ENCODE measurements at places on chromosomes 7 and 10.

DNA sequence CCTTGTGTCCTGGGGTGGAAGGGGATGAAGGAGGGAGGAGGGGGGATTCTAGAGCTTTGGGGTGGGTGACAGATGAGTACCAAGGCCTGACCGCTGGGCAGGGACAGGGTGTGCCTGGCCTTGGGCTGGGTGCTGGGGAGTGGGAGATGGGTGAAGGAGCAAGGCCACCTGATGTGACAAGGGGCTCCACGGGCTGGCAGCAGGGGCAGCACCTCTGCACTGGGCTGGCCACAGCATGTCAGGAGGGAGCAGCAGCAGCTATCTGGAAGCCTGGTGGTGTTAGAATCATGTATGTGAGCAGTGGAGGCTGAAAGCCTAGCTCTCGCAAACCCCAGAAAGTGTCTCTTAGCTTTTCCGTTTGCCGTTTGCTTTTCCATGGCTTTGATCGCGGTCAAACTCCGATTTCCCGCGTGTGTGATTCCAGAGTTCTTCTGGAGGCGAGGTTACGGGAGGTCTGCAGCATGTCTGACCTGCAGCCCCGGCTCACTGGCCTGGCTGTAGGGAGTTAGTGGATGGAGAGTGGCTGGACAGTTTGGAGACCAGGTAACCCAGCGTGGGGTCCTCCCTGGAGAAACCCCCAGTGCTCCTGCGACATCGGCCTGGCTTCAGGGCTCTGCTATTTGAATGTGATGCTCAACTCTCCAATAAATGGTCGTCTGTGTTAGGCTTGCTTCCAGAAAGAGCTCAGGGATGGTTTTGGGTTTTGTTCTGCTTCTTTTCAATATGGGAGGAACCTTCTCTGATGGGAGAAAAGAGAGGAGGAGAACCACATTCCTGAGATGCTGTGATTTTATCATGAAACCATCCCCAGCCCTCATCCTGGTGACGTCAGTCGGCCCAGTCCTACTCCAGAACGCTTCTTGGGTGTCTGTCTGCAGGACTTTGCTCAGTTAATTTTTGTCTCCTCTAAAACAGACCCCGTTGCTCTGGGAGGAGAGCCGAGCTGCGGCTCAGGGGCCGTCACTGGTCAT lies 105.5 kb downstream of the CUX1 start:
- no peak for DNase-seq

DNA sequence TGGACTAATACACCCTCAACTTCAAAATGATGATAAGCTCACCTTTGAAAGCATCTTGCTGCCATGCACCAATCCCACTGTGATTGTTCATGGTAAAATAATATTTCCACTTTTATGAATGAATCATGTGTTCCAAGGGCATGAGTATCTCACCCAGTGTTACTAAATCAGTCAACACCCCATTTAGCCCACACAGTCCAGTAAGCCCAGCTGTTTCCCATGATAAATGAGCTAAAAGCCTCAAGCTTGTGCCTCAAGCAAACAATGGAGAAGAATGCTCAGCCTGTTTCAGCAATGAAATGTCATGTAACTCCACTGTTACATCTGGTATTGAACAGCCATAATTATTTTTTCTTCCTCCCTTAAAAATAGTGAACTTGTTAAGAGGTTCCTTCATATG lies 442.5 kb downstream of the XPNPEP1 start:
- DNase-seq: no peak

- no peak for DNase-seq
These were observed 57.4 kb upstream of the FERD3L start for GRCh38 chr7:19202599-19202998.

GRCh38 chr10:57973451-57973850 lies 294.2 kb downstream of the IPMK start:
- no peak for DNase-seq

- no peak for DNase-seq
These were observed 120.1 kb downstream of the WDFY4 start for GRCh38 chr10:48804740-48805182.

GRCh38 chr10:58956926-58957325 lies 219.5 kb upstream of the PHYHIPL start:
- no peak for DNase-seq

- no peak for DNase-seq
These were observed 98.7 kb downstream of the CELF2 start for GRCh38 chr10:11116361-11116760.

Measured in GM20000 (cell line).